Stimulated activated CD4-positive, alpha-beta T cell treated with anti-CD3 and anti-CD28 coated beads, TNF-alpha, amount 100 ng/mL, for 24 hours (primary cell): ENCODE measurements at places on chromosomes 4 and X.
A peak's percentile ranks its signal among the peaks of the same experiment; 100 is the strongest.

DNA sequence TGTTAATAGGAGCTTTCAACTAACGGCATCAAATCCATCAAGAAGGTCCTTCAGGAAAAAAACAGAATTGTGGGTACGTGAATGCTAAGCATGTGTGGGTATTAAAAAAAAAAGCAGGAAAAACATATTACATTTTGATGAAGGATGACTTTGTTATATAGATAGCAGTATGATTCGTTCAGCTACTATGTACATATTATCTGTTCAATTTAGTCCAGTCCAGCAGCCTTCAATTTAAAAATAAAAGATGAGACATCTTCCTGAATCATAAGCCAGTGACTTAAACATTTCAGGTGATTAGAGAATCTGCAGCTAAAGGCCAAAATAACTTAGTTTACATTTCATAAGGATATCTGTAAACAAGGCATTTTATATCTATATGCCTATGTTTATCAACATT lies 63.4 kb downstream of the LCORL start:
- no peak for DNase-seq

DNA sequence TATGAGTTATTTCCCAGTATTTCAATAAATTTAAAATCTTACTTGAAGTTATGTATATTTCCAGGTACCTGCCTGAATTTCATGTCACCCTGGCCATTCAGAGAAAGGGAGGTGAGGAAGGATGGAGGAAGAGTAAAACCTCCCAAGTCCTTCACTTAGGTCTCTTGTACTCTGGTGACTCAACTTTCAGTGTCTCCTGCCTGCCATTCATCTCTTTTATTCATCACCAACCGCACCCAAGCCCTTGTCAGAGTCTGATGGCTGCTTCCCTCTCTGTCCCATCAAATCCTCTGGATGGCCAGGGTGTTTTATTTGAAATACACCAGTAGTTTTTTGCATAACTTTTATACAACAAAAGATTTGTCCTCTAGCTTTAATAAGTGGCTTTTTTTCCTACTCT lies 17.8 kb downstream of the TMPRSS11E start:
- no peak for DNase-seq

DNA sequence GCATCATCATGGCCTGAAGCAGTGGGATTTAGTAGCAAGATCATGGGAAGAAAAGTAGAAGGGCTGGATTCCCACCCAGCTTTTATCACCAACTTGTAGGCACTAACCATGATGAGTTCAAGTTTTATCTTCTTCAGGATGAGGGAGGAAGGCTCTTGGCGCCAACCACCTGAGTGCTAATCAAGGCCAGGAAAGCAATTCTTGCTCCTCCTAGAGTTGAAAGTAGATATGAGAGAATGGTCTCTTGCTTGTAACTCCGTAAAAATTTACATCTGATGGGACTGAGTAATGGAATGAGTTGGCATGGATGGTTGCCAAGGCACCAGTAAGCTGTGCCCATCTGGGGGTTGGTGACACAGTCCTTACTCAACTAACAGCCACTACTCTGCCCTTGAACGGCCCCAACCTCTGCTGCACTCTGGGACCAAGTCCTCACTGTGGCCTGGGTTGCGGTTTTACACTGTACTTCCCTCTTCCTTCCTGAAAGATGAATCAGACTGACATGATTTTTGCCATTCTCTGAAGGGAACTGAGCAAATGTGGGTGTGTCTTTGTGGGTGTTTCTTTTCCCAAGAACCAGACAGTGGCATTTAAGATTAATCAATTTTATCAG lies 39.4 kb upstream of the NDP start:
- DNase-seq, result peak; percentile 25

- no peak for DNase-seq
These were observed 68.2 kb downstream of the ZNF827 start for GRCh38 chr4:145870155-145871020.

- DNase-seq, result no peak
These were observed 228.5 kb downstream of the PTTG2 start for GRCh38 chr4:38188631-38189101.

- DNase-seq, result no peak
These were observed 22.3 kb downstream of the TMPRSS11D start for GRCh38 chr4:67861513-67861912.

GRCh38 chr4:168699224-168699878 lies 202.5 kb downstream of the PALLD start:
- DNase-seq, result no peak

GRCh38 chr4:155489271-155489670 lies 112.5 kb upstream of the MAP9 start:
- DNase-seq, result no peak

- DNase-seq, result no peak
These were observed 8.0 kb downstream of the AMOT start for GRCh38 chrX:112832481-112833095.

DNA sequence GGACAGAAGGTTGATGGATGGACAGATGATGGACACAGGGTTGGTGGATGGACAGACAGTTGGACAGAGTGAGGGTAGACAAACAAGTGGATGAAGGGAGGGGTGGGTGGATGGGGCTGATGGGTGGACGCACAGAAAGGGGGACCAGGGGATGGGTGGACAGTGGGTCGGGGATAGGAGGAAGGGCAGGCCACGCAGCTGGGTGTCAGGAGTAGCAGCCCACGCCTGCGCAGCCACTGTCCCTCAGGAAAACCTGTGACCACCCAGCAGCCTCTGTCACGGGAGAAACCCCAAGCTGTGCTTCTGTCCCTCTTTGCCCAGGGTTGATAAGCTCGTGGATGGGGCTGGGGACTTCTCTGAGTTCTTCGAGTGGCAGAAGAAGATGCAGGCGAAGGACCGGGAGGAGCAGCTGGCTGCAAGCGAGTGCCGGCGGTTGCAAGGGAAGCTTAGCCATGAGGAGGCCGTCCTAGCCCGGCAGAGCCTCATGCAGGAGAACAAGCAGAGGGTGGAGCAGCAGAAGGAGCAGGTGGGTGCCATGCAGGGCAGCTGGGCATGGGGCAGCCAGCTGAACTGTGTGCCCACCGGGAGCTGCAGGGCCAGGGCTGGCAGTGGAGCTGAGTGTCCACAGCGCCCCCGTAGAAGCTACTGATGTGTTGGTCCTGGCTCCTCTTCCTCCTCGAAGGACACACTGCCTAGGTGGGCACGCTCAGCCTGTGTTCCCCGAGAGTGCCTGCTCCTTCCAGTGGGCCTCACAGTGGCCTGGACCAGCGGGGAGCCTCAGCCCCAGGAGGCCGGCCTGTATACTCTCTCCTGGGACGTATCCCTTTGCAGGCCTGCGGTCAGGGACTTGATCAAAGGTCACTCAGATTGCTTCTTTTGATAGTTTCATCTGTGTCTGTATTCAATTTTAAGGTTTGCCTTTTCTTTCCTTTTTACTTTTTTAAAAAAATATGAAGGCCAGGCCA lies 16.8 kb upstream of the RNF4 start:
- no peak for DNase-seq

DNA sequence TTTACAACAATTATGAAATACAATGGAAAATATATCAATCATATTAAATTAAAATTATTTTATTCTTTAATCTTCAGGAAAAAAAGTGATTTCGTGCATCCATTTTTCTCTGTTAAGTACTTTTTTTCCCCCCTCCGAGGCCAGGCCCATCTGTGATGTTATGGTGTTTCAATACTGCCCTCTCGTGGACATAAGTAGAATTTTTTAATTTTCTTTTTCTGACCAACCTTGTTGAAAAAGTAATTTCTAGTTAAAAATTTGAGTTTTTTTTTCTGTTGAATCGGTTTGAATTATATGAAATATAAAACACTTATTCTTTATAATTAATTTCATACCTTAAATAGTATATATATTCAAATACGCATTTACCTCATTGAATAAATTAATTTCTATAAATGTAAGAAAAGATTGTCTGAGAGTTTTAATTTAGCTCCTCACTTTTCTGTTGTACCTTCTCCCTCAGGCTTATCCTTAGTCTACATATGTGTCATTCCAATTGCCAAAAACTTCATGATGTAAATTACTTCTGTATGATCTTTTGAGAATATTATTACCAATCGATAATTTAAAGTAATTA lies 175.8 kb upstream of the TECRL start:
- DNase-seq, result no peak

- no peak for DNase-seq
These were observed 36.8 kb downstream of the RTL5 start for GRCh38 chrX:72094894-72095293.
